ENCODE measurements at places on chromosomes 4 and X. TPM values are rescaled to one million over a fixed set of nuclear protein-coding genes. Genes with fewer than 3 reads are reported as not detected.

Gene GPR82
- total RNA-seq: 0.07 TPM

GRCh38 chr4:108001540-108002135 is 11.9 kb downstream of the HADH start:
- DNase-seq: no peak

DNA sequence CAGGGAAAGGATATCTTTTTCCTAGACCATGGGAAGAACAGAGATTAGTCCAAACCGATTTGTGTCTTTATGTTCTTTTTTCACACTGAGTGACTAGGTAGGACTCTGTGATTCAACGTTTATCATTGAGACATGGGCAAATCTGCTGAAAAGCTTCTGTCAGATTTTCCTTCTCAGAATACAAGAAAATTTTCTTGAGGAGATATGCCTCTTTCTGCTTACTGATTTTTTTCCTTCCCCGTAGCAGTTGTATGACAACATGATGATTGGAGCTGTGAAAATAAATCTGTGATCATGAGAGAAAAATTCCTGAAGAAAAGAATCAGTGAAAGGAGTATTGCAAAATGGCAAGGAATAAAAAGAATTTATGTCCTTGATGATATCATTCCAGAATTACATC is 130.6 kb upstream of the FAT4 start:
- no peak for DNase-seq

Gene ARHGEF6
- total RNA-seq: 52.7 TPM

Data from activated CD4-positive, alpha-beta memory T cell treated with anti-CD3 and anti-CD28 coated beads for 36 hours (primary cell).